ENCODE measurements at places on chromosomes 1 and 21. TPM values are rescaled to one million over a fixed set of nuclear protein-coding genes. Genes with fewer than 3 reads are reported as not detected.
A peak's percentile ranks its signal among the peaks of the same experiment; 100 is the strongest.

DNA sequence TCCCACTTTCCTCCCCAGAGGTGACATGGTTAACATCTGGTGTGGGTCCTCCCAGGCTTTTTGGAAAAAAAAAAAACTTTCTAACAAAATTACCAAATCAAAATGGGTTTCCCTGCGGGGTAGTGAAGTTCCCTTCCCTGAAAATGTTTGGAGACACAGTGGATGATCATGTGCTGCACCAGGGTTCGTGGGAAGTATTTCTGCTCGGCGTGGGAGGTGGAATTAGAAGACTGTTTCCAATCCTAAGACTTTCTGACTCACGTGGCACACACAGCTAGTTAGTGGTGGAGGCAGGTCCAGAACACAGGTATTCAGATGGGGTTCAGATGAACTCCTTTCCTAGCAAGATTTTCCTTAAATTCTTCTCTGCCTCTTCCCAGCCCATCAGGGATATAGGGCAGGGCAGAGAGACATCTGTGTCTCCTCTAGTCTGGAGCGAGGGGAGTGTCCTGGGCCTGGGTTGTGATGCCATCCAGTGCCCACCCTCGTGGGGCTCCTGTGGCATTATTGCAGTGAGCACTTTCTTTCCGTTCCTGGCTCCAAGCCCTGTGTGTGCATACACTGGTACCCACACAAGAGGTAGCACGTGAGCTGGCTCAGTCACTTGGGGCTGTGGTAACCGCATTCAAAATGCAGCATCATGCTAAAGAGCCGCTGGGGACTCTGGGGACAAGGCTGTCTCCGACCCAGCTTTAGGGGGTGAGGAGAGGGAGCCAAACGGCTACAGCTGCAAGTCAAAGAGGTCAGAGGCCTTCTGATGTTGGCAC, 27.5 kb downstream of the KCNC4 start:
- H3K27me3 ChIP-seq, result no peaks in the 10 kb centered on the region
- H3K27ac ChIP-seq, result no peak overlapping the region
- peaks cover 33% of the 10 kb centered on the region for H3K4me1 ChIP-seq
- no peak for DNase-seq
- peaks cover 19% of the 10 kb centered on the region for H3K36me3 ChIP-seq

LCE2C gene
- not detected for total RNA-seq

DNA sequence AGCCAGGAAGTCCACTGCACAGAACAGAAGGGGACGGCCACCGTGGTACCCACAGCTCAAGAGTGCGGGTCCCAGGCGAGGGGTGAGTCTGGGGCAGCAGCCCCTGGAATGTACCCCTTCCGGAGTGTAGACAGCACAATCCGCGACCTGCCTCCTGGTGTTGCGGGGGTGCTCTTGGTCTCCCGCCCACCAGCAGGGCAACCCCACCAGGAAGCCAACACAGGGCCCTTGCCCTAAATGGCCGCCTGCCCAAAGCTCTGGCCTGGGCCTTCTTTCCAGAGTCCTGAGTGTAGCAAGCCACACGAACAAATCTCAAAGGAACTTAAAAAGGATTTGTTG, 1.1 kb upstream of the SLC19A1 start:
- no peaks in the 10 kb centered on the region for H3K36me3 ChIP-seq
- peak overlapping the region; percentile 52 for H3K4me3 ChIP-seq
- H3K27ac ChIP-seq, result no peak overlapping the region
- DNase-seq, result no peak
- H3K4me1 ChIP-seq, result peaks cover 11% of the 10 kb centered on the region

PDE4DIP gene
- total RNA-seq, result 19.1 TPM

Data from WTC11 (cell line).